ENCODE measurements at places on chromosomes 3 and 15. TPM values are rescaled to one million over a fixed set of nuclear protein-coding genes. Genes with fewer than 3 reads are reported as not detected.

The NPAP1 gene
- not detected for total RNA-seq

The PTH1R gene
- total RNA-seq, result 2.1 TPM

The SLCO2A1 gene
- 3.6 TPM for total RNA-seq

The MESP1 gene
- total RNA-seq, result 2.6 TPM

The EPHA3 gene
- 0.04 TPM for total RNA-seq

The CLSTN2 gene
- 17.3 TPM for total RNA-seq

The LYZL4 gene
- not detected for total RNA-seq

The GMNC gene
- total RNA-seq, result 0.38 TPM

The CYP8B1 gene
- total RNA-seq, result not detected

The HHLA2 gene
- total RNA-seq, result not detected

The OIP5 gene
- 4.4 TPM for total RNA-seq

The BTLA gene
- total RNA-seq, result not detected

The TRIM42 gene
- total RNA-seq, result not detected

The FBLN2 gene
- total RNA-seq, result 6.7 TPM

The CCNDBP1 gene
- 61.8 TPM for total RNA-seq

The HTR3E gene
- total RNA-seq, result not detected

The DNAH1 gene
- total RNA-seq, result 0.96 TPM

GRCh38 chr15:53454843-53455721 lies 304.4 kb downstream of the WDR72 start:
- DNase-seq, result no peak

- peak; percentile 70 for DNase-seq
Measured at GRCh38 chr3:184320104-184320445, 5.7 kb downstream of the EIF4G1 start.

GRCh38 chr15:59371458-59372351 lies 966 bp downstream of the MYO1E start:
- DNase-seq, result no peak

GRCh38 chr3:53812434-53812833 lies 33.8 kb downstream of the CHDH start:
- no peak for DNase-seq

GRCh38 chr15:70355275-70355795 lies 257.6 kb upstream of the TLE3 start:
- DNase-seq, result no peak

GRCh38 chr15:48103647-48104046 lies 17.1 kb upstream of the SLC24A5 start:
- no peak for DNase-seq

GRCh38 chr3:89217148-89217685 lies 109.8 kb downstream of the EPHA3 start:
- DNase-seq, result no peak

DNA sequence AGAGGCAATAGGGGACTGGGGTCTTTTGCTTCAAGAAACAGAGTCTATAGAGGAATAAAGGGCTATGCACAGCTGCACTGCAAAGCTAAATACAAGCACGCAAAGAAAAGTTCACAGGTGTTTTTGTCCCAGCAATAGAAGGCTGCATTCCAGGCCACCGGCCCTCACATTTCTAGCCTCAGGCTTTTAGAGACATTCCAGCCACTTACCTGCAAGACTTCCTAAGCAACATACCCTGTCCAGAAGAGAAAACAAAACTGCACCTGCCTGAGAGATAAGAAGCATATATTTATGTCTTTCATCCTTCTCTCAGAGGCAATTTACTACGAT lies 220.5 kb downstream of the OPA1 start:
- no peak for DNase-seq

DNA sequence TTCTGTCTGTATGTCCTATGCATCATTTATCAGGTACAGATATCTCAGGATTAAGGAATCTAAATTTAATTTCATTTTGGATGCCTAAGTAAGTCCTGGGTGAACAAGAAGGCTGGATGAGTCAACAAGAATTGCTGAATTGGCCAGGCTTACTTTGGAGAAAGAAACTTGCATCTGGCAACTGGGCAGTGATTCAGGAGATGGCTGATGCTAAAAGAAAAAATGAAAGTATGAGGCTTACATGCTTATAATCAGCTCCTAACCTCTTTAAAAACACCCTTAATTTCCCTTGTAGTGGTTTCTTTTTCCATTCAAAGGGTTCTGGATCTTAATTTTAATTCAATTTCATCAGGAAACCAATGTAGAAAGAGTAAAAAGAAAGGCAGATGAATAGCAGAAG lies 228.8 kb upstream of the PEX5L start:
- DNase-seq, result no peak

- DNase-seq, result no peak
Measured at GRCh38 chr3:55870594-55870993, 383.5 kb upstream of the WNT5A start.

- no peak for DNase-seq
Measured at GRCh38 chr3:146468671-146469149, 651 bp downstream of the PLSCR2 start.

GRCh38 chr3:14258906-14259904 lies 80.6 kb downstream of the LSM3 start:
- DNase-seq, result no peak

- no peak for DNase-seq
Measured at GRCh38 chr3:30642849-30643361, 36.5 kb downstream of the TGFBR2 start.

DNA sequence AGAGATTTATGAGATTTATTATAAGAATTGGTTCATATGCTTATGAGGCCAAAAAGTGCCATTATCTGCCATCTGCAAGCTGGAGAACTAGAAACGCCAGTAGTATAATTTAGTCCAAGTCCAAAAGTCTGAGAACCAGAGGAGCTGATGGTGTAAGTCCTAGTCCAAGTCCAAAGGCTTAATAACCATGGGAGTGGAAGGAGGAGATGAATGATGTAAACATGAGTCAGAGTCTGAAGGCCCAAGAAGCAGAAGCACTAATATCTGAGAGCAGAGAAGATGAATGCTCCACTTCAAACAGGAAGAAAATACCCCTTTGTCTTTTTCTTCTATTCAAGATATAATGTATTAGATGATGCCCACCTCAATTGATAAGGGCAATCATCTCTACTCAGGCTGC lies 185.7 kb downstream of the CGGBP1 start:
- DNase-seq, result no peak

DNA sequence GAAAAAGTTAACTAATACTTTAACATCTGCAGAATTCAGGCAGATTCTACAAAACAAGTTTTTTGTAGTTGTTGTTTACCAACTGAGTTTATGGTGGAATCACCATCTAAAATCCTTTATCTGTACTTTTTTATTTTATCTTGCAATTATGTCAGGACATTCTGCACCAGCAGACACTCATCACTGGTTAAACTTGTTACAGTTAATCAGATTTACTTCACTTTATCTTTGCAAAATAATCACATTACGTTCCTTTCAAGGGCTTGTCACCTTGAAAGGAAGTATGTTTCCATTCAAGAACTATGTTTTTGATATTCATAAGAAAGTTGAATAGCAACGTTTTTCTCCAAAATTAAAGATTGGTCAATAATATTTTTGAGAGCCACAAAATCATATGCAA lies 796.6 kb upstream of the ROBO1 start:
- no peak for DNase-seq

DNA sequence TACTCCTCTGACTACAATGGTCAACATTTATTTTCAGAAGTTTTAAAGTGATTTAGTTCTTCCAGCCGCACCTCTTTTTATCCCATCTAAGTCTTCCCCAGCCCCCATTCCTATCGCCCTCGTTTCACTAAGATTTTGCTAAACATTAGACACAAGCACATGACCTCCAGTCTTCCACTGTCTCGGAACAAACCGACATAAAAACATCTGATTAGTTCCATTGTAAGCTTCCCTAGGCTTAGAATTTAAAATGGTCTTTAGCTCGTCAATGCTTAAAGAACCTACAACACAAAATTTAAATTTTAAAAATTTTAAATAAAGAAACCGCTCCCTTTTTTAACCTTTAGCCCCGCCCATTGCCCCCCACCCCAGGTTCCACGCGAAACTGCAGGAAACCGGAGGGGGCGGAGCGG lies 284 bp upstream of the TSC22D2 start:
- DNase-seq, result no peak

- DNase-seq, result no peak
Measured at GRCh38 chr3:155227141-155227540, 66.3 kb downstream of the STRIT1 start.

- no peak for DNase-seq
Measured at GRCh38 chr15:65248511-65249255, 37.4 kb upstream of the CILP start.

GRCh38 chr15:100973351-100974111 lies 54.4 kb downstream of the LRRK1 start:
- DNase-seq, result no peak

- no peak for DNase-seq
Measured at GRCh38 chr3:48299746-48300712, 33.4 kb downstream of the SPINK8 start.

GRCh38 chr3:70871909-70872656 lies 559.6 kb upstream of the MDFIC2 start:
- peak; percentile 38 for DNase-seq

DNA sequence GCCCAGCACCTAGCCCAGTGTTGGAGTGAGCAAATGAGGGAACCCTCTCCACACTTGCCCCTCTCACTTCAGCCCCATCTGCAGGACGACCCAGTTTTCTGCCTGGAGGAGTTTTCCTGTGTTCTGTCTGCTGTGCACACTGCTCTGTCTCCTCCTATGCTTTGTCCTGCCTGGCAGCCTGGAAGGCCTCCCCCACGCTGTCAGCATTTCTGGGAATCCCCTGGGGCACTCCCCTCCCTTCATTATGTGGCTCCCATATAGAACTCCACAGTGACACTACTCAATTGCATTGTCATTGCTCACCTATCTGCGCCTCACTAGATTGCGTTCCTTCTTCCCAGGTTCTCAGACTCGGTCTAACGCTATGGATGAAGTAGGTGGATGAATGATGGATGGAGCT lies 13.9 kb downstream of the CLSTN2 start:
- no peak for DNase-seq

- no peak for DNase-seq
Measured at GRCh38 chr3:16468336-16469098, 45.0 kb downstream of the RFTN1 start.

- no peak for DNase-seq
Measured at GRCh38 chr3:17038900-17039553, 154.3 kb downstream of the PLCL2 start.

- no peak for DNase-seq
Measured at GRCh38 chr3:149449799-149450198, 24.7 kb upstream of the TM4SF4 start.

DNA sequence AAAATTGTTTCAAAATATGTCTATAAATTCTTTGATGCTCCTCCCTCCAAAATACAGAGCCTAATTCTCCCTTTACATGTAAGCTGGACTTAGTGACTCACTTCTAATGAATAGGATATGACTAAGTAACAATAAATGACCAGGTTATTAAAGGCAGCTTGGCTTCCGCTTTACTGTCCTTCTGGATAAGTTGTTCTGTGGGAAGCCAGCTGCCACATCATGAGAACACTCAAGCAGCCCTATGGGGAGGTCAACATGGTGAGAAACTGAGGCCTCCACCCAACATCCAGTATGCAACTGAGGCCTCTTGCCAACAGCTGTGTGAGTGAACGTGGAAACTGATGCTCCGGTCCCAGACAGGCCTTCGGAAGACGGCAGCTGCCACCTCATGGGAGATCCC lies 247.3 kb upstream of the CHRM5 start:
- DNase-seq, result peak; percentile 69

DNA sequence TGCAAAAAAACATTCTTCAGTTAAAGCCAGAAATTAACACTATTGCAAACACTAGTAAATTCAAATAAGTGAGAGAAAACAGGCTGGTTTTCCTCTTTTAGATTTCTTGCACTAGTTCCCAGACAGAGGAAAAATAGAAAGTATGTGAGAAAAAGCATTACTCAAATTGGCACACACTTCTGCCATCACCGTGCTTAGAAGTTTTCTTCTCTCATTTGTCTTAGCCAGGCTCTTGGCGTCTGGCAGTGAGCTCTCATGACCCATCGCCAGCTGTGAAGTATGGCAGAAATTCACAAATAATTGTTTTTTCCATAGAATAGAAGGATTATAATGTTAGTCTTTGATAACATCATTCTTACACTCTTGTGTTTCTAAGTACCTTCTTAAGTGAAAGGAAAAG lies 515.9 kb downstream of the GBE1 start:
- no peak for DNase-seq

DNA sequence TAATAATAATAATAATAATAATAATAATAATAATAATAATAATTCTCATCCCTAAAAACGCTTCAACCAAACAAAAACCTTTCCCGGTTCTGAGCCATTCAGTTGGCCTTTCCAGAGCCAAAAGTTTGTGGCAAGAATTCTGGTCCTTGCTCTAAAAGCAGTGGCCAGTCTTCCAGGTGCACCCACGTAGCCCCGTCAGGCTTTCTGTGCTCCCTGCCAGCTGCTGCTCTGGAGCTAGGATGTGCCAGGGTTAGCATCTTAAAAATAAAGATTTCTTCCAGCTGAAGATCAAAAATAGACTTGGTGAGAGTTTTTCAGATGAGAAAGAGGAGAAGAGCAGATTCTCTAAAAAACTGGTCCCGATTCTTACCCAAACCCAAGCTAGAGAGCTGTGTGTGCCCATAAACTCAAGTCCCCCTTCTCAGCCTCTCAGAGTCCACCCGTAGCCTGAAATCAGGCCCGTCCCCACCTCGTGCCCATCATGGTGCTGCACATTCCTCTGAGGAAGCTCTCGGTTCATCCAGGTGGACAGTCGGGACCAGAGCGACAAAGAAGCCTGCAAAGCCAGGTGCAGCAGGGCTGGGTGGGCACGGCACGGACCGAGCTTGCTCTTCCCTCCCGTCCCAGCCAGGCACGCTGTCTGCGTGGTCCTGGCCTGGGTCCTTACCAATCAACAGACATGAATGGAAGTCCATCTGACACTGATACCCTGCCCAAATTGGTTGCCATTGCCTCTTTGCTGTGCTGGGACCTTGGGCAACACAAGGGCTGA lies 155.6 kb downstream of the LRRC28 start:
- no peak for DNase-seq

- DNase-seq, result no peak
Measured at GRCh38 chr3:123449102-123449996, 459 bp upstream of the ADCY5 start.

DNA sequence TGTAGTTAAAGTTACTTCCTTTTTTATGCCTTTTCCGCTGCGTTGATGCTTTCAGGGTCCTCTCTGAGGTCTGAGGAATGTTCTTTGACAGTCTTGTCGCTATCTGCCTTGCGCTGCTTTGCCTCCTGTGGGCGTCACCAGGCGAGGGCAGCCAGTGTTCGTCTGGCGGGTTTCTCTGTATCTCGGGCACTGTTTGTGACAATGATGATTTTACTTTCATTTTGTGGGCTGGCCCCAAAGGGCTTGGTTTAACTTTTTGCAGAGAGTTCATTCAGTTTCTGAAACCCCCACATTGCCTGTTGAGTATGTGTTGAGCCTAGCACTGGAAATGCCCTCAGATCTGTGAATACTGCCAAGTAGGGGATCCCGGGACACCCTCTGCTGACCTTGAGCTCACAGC lies 24.6 kb upstream of the SACM1L start:
- DNase-seq, result no peak

GRCh38 chr3:102714567-102714966 lies 279.8 kb downstream of the ZPLD1 start:
- no peak for DNase-seq

GRCh38 chr3:12884186-12884680 lies 42.9 kb upstream of the RPL32 start:
- no peak for DNase-seq

All from kidney epithelial cell (primary cell).